ENCODE measurements at places on chromosomes 16 and 17. TPM values are rescaled to one million over a fixed set of nuclear protein-coding genes. Genes with fewer than 3 reads are reported as not detected.

GRCh38 chr16:52308051-52308450 is 238.9 kb downstream of the TOX3 start:
- no peak for DNase-seq

DNA sequence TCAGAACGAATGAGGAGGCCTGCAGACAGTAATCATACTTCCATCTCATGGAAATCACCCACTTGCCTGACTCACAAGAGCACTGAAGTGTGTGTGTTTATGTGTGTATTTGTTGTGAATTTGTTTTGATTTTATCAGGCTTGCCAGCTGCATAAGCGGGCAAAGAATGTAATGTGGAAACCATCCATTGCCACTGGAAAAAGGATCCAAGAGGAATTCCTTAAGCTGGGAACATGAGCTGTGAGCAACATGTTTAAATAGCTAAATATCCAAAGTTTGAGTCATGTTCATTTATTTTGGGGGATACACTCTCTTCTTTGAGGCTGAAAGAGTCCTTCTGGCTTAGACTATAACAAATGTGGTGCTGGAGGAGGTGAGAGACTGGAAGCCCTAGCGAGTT is 198.4 kb upstream of the TBX2 start:
- DNase-seq, result peak; percentile 96

- DNase-seq, result peak; percentile 89
Measured at GRCh38 chr17:40922239-40922638, 15.2 kb downstream of the KRT23 start.

GRCh38 chr17:69047368-69048263 is 13.1 kb downstream of the ABCA9 start:
- DNase-seq, result peak; percentile 13

DNA sequence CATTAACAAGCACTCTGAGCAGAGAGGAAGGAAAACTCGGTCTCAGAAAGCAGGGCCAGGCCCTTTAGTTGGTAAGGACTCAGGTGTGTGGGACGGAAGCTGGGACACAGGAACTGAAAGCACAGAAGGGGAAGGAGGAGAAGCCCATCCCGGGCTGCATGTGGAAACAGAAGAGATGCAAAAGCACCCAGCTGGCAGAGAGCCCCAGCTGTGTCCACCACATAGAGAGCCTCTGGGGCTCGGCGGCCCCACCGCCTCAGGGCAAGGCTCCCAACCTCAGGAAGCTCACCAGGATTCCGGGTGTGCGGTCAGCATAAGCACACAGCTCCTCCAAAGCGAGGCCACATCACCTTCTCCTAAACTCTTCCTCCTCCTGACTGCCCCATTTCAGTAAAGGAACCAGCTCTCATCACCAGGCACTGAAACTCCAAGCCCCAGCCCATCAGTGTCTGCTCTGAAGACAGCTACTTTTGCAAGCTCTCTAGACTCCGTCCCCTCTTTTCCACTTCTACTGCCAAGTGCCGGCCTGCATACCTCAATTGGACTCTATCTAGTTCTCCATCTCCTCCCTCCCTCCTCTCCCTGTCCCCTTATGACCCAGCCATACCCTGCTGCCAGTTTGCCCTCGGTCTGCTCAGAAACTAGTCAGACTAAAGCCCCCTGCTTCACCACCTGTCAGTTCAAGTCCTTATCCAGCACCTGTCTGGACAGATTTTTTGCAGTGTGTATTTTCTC is 6.0 kb downstream of the ST3GAL2 start:
- no peak for DNase-seq

- no peak for DNase-seq
Measured at GRCh38 chr17:70668938-70669778, 499.8 kb downstream of the KCNJ2 start.

DNA sequence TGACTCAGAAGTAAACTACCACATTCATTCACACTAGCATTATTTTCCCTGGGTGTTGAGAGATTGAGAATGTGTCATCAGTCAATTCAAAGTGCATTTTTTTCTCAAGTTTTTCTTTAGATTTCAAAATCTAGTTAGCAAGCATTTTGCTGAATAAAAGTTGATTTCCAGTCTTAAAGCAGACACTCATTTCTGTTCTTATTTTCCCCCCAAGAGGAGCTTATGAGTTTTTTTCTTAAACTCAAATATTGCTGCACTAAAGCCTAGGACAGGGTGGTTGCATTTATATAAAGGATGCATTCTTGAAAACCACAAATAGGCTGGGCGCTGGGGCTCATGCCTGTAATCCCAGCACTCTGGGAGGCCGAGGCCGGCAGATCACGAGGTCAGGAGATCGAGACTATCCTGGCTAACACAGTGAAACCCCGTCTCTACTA is 15.3 kb downstream of the CDH3 start:
- DNase-seq, result peak; percentile 46

DNA sequence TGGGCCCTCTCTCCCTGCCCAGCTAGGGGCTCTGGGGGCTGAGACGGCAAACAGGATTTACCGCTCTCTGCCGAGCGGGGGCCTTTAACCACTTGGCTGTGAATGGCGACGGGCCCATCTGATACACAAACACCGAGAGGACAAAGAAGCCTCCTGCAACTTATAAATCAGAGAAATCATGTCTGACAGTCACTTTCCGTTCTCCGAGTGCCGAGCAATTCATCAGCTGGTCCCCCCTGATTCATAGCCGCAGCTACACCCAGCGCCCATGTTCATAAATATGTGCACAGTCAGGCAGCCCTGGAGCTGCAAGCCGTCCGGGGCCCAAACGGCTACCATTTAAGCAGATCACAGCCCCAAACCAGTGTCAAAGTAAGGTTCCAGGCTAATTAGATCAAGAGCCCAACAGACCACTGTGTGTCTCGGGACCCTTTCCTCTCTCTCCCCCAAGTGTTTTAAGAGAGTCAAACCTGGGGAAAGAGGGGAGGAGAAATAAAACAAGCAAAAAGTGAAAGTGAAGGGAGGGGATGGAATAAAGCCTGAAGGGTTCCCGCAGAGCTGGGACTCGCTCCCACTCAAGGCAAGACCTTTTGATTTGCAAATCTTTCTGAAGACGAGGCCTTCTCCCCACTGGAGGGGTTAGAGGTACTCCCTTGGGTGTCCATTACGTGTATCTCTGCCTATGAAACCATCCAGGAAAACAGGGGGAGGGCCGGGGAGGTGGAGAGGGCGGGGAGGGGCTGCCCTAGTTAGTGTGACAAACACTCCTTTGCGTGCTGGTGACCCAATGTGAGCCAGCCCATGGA is 154.7 kb downstream of the C16orf78 start:
- no peak for DNase-seq

DNA sequence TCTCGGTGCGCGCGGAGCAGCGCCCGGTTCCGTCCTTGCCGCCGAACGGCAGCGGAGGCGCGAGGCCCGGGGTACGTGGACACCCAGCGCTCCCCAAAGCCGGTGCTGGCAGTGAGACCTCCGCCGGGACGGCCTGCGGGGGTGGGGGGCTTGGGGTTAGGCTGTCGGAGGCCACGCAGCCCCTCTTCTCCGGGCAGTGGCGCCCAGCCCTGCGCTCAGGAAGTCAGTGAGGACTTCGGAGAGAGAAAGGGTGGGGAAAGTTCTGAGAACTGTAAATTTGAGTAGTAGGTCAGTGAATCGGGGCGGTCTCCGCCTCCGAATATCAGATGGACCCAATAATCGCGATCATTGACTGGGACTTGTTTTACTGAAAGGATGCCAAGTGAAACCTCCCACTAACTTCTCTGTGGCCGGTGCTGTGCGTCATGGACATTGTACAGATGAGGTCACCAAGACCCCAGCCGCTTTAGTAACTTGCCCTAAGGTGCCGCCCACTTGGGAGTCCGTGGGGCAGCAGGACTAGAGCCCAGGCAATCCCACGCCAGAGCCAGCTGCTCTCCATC is 468 bp downstream of the IL4R start:
- peak; percentile 74 for DNase-seq

GRCh38 chr16:75763204-75763603 is 36.9 kb upstream of the CPHXL start:
- DNase-seq, result no peak

- DNase-seq, result peak; percentile 79
Measured at GRCh38 chr16:74580833-74581232, 26.1 kb downstream of the GLG1 start.

GRCh38 chr16:74999219-74999608 is 390 bp downstream of the ZNRF1 start:
- peak; percentile 21 for DNase-seq

DNA sequence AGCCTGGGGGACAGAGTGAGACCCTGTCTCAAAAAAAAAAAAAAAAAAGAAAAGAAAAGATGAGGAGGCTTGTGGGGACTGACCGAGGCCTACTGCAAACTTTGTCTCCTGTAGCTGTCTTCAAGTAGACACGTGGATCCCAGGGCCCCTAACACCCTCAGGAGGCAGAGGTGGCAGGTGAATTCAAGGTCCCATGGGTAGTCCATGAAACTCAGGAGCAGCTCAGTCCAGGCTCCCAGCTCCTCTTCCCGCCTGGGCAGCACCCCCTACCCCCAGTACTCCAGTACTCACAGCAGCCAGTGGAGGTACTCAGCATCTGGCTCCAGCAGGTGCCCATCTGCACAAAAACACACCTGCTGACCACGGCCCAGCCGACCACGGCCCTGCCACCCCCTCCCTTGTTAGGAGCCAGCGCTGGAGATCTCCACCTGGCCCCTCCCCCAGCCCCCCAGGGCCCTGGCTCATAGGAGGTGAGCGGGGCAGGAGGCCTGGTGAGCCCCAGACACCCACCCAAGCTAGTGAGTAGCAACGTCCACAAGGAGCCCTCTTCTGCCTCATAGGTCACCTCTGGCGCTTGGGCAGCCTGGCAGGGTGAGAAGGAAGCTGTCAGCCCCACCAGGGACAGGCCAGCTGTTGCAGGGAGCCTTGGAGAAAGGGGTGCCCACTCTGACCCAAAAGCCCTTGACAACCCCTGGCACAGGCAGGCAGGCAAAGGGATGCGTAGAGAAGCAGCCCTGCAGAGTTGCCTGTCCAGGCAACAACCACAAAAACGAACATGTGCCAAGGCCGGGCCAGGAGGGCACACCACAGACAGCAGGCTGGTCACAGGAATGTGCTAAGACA is 3.8 kb downstream of the MRPL38 start:
- DNase-seq, result no peak

DNA sequence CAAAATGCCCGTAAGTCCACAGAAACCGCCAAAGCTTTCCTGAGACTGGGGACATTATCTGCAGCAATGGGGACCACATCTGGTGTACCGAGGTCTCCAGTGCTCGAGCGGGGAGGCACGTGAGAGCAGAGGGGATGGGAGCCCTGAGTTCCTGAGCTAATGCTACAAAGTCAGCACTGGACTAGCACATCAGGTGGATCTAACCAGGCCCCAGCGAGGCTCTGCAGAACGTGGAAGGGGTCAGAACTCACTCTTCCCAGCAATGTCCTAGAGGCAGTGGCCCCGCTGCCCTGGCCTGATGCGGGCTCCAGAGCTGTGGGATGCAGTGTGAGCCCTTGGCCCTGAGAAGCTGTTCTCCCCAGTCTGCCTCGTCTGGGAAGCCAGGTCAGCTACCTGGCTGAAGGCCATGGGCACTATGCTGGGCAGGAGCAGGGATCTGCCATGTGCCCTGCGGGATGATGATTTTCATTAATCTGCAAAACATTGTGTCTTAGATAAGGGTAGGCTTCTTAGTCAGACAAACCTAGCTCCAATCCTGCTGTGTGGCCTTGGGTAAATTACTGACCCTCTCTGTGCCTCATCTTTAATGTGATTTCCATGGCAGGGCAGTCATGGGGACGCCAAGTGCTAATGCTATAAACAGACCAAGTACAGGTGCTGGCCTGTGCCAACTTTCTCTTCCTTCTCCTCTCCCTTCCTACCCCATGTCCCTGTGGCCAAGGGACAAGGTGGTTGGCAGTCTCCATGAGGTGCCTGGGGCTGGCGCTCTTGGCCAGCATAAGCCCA is 40.1 kb upstream of the SLC38A10 start:
- no peak for DNase-seq

DNA sequence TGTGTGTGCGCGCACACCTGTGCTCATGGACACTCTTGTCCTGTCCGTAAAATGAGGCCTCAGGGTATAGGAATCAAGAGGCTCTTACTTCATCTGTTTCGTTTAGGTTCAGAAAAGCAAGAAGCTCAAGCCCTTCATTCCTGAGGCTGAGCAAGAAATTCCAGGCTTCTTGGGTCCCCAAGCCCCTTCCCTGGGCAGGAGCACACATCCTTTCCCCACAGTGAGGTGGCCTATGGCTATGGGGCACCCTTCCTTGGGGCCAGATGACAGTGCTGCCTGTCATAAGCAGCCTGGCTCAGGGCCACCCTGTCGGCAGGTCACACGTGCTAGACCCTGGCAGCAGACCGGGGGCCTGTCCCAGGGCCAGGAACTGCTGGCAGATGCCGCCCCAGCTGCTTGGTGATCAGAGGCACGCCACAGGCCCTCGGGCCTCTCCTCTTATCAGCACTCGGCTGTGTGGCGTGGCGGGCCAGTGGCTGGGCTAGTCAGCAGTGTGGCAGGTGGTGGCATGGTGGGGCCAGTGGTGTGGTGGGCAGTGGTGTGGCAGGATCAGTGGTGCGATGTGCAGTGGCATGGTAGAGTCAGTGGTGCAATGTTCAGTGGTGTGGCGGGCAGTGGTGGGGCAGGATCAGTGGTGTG is 50.2 kb downstream of the NKD1 start:
- no peak for DNase-seq

- DNase-seq, result peak; percentile 51
Measured at GRCh38 chr16:1706386-1707192, 594 bp downstream of the MAPK8IP3 start.

GRCh38 chr16:68190736-68191510 is 45.0 kb downstream of the ESRP2 start:
- peak; percentile 13 for DNase-seq

DNA sequence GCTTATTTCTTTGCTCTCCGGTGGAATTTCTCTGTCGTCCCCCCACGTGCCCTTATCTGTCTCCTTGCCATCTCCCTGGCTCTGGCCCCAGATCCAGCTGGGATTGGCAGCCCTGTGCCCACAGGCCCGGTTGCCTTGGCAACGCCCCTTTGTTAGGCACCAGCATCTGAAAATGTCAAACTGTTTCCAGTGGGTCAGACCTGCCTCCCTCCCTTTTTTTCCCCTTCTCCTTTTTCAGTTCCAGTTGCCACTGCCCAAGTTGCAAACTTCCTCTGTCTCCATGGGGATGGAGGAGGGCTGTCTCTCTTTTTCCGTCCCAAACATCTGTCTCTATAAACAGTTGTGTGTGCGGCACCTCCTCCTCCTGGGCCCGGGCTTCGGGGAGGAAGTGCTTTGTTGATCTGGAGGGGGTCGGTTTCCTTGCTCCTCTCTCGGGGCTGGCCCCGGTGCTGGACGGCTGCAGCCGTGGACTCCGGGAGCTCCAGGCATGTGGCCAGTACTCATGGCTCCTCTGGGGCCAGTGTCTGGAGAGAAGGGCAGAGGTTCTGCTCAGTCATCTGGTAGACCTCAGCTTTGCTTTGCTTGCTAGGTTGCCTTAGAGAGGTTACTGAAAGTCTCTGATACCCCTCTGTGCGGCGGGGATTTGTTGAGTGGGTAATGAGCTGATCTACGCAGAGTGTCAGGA is 35.3 kb downstream of the SOCS3 start:
- DNase-seq, result peak; percentile 94

GRCh38 chr16:12132850-12133440 is 156.4 kb downstream of the SNX29 start:
- DNase-seq, result no peak

GRCh38 chr17:29718446-29719039 is 95.8 kb upstream of the CORO6 start:
- DNase-seq, result no peak

Gene ANKS3
- total RNA-seq, result 17.9 TPM

Gene SKAP1
- 0.17 TPM for total RNA-seq

Gene CDRT15
- not detected for total RNA-seq

Gene CD300E
- not detected for total RNA-seq

Gene ITGAX
- not detected for total RNA-seq

Gene HASPIN
- total RNA-seq, result 17.0 TPM

Gene ODAD4
- 0.19 TPM for total RNA-seq

Gene BCL6B
- not detected for total RNA-seq

Gene CD300LG
- total RNA-seq, result not detected

Gene PLK1
- total RNA-seq, result 102 TPM

Gene NKD1
- 0.19 TPM for total RNA-seq
